SK-N-SH (cell line): ENCODE measurements at places on chromosomes 6 and 20.

DNA sequence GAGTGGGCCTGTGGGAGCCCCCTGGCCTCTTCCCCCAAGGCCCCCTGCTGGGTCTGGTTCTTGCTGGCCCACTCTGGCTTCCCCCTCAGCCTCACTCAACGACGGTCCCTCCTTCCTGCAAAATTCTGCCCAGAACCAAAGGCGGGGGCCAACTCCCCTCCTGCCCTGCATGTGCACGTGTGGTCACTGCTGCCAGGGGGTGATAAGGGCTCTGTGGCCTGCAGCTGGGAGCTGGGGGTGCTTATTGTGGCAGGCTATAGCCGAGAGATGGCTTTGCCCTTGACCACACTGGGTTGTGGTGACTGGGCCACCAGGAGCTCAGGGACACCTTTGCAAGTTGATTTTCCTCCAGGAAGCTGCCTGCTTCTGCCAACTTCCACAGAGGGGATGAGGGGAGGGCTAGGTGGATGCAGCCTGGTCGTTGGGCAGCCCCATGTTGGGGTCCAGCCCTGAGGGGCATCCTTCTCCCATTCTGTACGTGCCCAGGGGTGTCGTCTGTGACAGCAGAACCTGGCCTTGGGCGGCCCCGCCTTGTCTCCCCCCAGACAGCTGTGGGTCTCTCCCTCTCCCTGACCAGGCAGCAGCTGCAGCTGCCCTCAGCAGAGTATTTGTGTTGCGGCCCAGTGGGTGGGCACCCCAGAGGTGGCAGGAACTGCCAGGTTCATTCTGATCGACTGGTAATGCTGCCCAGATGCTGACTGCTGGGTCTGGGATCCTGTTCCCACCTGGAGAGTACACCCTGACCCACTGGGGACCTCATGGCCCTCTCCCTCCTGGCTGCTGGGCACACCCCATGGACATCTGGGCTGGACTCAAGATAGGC is 5.6 kb downstream of the TCEA2 start:
- no peak for DNase-seq

- DNase-seq = no peak
Observed at GRCh38 chr6:156053626-156054025, 598.0 kb upstream of the NOX3 start.

DNA sequence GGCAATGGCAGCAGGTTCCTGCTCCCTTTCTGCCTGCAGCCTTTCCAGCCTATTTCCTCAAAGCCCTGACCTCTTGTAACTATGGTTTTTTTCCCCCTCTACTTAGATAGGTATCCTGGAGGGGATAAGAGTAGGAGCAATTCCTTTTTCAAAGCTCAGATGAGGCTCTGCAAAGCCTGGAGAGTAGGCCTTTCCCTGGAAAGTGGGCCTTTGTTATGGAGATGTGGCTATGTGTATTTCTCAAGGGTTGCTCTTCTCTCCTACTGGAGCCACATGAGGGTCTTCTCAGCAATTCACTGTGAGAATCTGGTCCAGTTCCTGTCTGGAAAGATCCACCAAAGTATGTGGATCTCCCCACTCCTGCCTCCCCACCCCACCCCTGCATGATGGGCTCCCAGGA is 96.0 kb downstream of the DTD1 start:
- no peak for DNase-seq

- DNase-seq = no peak
Observed at GRCh38 chr6:137570393-137570792, 76.2 kb upstream of the OLIG3 start.

GRCh38 chr6:30679765-30680535 is 6.5 kb downstream of the PPP1R18 start:
- no peak for DNase-seq

- no peak for DNase-seq
Observed at GRCh38 chr20:8786383-8786782, 282.5 kb upstream of the PLCB4 start.

GRCh38 chr6:130320908-130321307 is 44.9 kb upstream of the TMEM200A start:
- DNase-seq = no peak

GRCh38 chr6:157519255-157520116 is 138.5 kb downstream of the ZDHHC14 start:
- DNase-seq = no peak

- DNase-seq = no peak
Observed at GRCh38 chr6:154591234-154591633, 80.7 kb upstream of the CNKSR3 start.

GRCh38 chr6:9116026-9116425 is 680.7 kb upstream of the SLC35B3 start:
- no peak for DNase-seq

- no peak for DNase-seq
Observed at GRCh38 chr6:136365776-136366354, 76.2 kb upstream of the BCLAF1 start.

GRCh38 chr6:6469074-6469473 is 119.4 kb upstream of the LY86 start:
- no peak for DNase-seq

DNA sequence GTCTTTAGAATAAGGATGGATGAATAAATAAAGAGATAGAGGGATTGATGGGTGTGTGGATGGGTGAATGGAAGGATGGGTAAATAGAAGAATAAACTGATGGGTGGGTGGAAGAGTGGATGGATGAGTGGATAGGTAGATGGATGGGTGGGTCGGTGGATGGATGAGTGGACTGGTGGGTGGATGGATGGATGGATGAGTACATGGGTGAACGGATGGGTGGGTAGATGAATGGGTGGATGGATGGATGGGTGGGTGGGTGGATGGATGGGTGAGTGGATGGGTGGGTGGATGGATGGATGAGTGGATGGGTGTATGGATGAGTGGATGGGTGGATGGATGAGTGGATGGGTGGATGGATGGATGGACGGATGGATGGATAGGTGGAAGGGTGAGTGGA is 65.7 kb upstream of the FOXC1 start:
- DNase-seq = no peak

GRCh38 chr20:58544286-58544685 is 29.1 kb upstream of the APCDD1L start:
- no peak for DNase-seq

GRCh38 chr20:36860811-36861624 is 14.9 kb upstream of the TLDC2 start:
- no peak for DNase-seq

GRCh38 chr6:14852375-14852774 is 393.5 kb upstream of the JARID2 start:
- no peak for DNase-seq

DNA sequence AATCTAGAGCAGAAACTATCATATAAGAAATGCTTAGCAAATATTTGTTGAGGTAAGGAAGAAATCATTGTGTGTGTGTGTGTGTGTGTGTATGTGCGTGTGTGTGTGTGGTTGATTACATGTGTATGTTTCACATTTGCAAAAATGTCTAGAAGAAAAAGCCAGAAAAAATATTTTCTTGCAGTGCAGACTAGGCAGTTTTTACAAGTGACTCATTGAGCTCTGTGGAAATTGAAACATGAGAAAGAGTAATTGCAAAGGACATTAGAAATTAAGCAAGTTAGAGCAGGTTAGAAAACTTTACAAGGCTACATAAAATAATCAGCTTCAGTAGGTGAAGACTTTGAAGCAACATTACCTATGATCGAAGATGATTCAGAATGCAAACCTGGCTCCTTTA is 669.0 kb upstream of the EYS start:
- no peak for DNase-seq

DNA sequence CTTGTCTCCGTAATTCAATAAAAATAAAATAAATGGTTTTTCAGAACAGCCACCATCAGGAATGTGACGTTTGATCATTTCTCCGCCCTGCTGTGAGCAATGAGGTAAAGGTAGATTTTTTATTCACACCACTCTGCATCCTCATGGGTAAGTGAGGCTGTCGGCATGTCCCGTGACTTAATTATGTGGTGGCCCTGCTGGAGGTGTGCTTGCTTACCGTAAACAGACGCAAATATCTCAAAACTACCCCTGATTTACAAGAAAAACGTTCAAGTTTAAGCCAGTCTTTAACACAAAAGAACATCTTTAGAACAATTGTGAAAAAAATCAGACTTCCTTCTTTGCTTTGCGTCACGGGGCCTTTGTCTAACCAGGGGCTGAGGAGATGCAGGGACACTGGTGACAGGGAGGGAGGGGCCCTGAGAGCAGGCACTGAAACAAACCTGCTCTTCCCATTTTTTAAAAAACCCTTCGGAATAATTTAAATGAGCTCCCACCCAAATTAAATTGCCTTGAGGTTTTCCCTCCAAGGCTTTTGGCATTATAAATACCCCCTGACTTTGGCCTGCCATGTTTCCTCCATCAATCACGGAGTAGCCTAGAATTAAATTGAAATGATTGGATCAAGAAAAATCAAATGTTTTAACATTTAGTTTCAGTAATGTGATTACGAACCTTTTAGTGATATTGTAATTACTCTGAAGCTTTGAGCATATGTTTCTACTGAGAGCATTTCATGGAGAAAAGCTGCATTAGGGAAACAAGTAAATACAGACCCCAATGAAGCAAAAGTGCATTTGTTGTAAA is 13.4 kb downstream of the PRKN start:
- DNase-seq = peak; percentile 73

GRCh38 chr6:157235600-157236039 is 87.7 kb downstream of the TMEM242 start:
- no peak for DNase-seq

- DNase-seq = peak; percentile 16
Observed at GRCh38 chr6:131199568-131200272, 64.5 kb downstream of the AKAP7 start.

DNA sequence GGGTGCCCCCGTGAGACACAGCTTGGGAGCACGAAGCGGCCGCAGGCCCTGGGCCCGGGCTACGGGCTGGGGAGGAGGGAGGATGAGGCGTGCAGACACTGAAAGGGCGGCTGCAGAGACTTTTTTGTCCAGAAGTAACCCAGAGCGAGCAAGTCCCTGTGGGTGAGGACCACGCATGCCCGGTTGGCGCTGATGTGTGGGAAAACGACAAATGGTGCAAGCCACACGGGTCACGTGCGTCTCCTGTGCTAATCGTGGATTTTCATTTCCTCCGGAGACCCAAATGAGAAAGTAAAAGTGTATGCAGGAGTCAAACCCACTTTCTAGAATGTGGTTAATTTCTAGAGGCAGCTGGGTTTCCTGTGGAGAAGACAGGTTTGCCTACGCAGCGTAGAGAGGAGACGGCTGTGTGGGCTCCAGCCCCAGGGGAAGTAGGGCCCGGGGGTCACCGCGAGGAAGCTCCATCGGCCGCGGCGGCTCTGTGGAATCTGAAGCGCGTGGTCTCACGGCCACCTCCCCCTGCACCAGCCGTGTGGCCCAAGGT is 19.0 kb downstream of the DLL1 start:
- no peak for DNase-seq

GRCh38 chr20:845226-845868 is 11.8 kb downstream of the FAM110A start:
- DNase-seq = no peak

- DNase-seq = no peak
Observed at GRCh38 chr20:44616604-44616964, 34.2 kb downstream of the PKIG start.

DNA sequence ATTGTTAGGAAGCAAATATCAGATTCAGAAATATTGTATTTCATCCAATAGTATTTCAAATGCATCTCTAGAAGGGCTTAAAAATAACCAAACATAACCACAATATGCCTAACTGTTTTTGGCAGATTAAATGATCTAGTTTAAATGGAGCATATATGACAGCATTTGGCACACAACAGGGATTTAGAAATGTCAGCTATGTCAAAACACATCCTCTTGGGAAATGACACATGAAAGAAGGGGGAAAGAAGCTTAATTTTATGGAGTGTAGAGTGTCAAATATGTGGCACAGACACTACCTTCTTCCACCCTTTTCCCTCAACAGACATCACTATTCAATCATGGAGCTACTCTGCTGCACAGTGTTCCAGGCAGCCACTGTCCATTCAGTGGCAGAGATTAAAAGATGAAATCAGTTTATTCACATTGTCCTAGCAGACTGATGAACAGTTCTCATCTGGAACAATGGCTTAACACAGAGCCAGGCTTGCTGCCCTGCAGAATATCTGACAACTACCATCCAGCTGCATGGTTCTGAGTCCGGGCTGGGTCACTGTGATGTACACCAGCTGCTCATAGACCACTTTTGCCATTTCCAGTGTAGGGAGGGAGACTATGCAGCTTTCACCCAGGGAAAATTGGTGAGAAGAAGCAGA is 349.8 kb downstream of the DHX35 start:
- no peak for DNase-seq

DNA sequence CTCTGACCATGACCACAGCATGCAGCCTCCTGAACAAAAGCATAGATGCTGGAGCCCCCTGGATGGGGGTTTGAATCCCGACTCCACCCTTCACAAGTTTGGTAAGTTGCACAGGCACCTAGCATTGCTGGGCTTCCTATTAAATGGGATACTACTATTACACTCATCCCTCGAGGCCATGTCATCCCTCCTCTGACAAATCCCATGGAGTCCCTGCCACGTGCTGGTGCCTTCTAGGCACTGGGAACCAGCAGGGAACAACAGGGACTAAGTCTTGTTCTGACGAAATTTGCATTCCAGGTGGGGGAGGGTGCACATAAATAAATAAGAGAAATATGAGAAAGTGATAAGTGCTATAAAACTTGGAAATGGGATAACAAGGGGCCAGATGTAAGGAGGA is 15.3 kb upstream of the SIRPA start:
- no peak for DNase-seq

DNA sequence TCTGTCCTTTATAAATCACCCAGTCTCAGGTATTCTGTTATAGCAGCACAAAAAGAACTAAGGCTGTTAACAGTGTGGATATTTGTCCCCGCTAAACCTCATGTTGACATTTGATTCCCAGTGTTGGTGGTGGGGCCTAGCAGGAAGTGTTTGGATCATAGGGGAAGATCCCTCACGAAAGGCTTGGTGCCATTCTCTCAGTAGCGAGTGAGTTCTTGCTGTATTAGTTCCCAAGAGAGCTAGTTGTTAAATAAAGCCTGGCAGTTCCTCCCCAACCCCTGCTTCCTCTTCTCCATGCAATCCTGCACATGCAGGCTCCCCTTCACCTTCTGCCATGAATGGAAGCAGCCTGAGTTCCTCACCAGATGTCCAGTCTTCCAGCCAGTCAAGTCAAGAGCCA is 29.8 kb upstream of the ERVFRD-1 start:
- DNase-seq = no peak

GRCh38 chr20:3494218-3494617 is 23.4 kb downstream of the ATRN start:
- DNase-seq = no peak

GRCh38 chr6:19175023-19175422 is 662.1 kb upstream of the ID4 start:
- no peak for DNase-seq
